ENCODE measurements at places on chromosomes 13 and 19. TPM values are rescaled to one million over a fixed set of nuclear protein-coding genes. Genes with fewer than 3 reads are reported as not detected.

UHRF1 gene
- polyA plus RNA-seq = 43.4 TPM

HCN2 gene
- polyA plus RNA-seq = 0.28 TPM

UFM1 gene
- polyA plus RNA-seq = 84.0 TPM

SMIM44 gene
- not detected for polyA plus RNA-seq

MBD3L2 gene
- polyA plus RNA-seq = not detected

NAPSA gene
- 9.1 TPM for polyA plus RNA-seq

MADCAM1 gene
- polyA plus RNA-seq = 6.6 TPM

PRR36 gene
- polyA plus RNA-seq = 3.7 TPM

NEK3 gene
- 34.4 TPM for polyA plus RNA-seq

DOCK6 gene
- polyA plus RNA-seq = 31.8 TPM

EID2B gene
- polyA plus RNA-seq = 3.8 TPM

ZNF850 gene
- polyA plus RNA-seq = 3.1 TPM

BRME1 gene
- 9.6 TPM for polyA plus RNA-seq

KLK11 gene
- 0.30 TPM for polyA plus RNA-seq

POLR2E gene
- 140 TPM for polyA plus RNA-seq

PPP1R37 gene
- 32.0 TPM for polyA plus RNA-seq

PEAK3 gene
- polyA plus RNA-seq = not detected

SPIB gene
- 0.79 TPM for polyA plus RNA-seq

CCDC70 gene
- polyA plus RNA-seq = not detected

KIRREL2 gene
- polyA plus RNA-seq = 10.9 TPM

FAAP24 gene
- 3.1 TPM for polyA plus RNA-seq

TGFBR3L gene
- 0.85 TPM for polyA plus RNA-seq

GNG7 gene
- polyA plus RNA-seq = 5.2 TPM

ADAT3 gene
- 1.4 TPM for polyA plus RNA-seq

TSHZ3 gene
- 12.9 TPM for polyA plus RNA-seq

ZNF99 gene
- polyA plus RNA-seq = 0.89 TPM

SULT2A1 gene
- 0.30 TPM for polyA plus RNA-seq

MRI1 gene
- polyA plus RNA-seq = 19.5 TPM

CRLF1 gene
- 3.5 TPM for polyA plus RNA-seq

DIAPH3 gene
- 10.3 TPM for polyA plus RNA-seq

ATP4A gene
- polyA plus RNA-seq = not detected

BCAM gene
- 745 TPM for polyA plus RNA-seq

MAG gene
- polyA plus RNA-seq = 5.3 TPM

LRRC4B gene
- polyA plus RNA-seq = 18.8 TPM

MEIS3 gene
- polyA plus RNA-seq = 20.1 TPM

ZNF761 gene
- polyA plus RNA-seq = 15.4 TPM

NCCRP1 gene
- polyA plus RNA-seq = 4.0 TPM

CGB8 gene
- not detected for polyA plus RNA-seq

KATNAL1 gene
- polyA plus RNA-seq = 15.9 TPM

PDX1 gene
- polyA plus RNA-seq = not detected

RUVBL2 gene
- 86.0 TPM for polyA plus RNA-seq

POMP gene
- polyA plus RNA-seq = 94.1 TPM

WDR18 gene
- 68.7 TPM for polyA plus RNA-seq

S1PR4 gene
- polyA plus RNA-seq = 0.25 TPM

KLK2 gene
- 0.42 TPM for polyA plus RNA-seq

CYP2A6 gene
- 0.35 TPM for polyA plus RNA-seq

ADGRE1 gene
- polyA plus RNA-seq = 0.16 TPM

Measured in left renal cortex interstitium (tissue), 4 donors.